Esophagus muscularis mucosa (tissue), 4 donors: ENCODE measurements at places on chromosomes 2 and 18. TPM values are rescaled to one million over a fixed set of nuclear protein-coding genes. Genes with fewer than 3 reads are reported as not detected.

GRCh38 chr2:88919087-88919738 is 227.7 kb downstream of the RPIA start:
- H3K36me3 ChIP-seq: no peaks in the 10 kb centered on the region
- peaks cover 20% of the 10 kb centered on the region for H3K27me3 ChIP-seq
- no peak for DNase-seq
- H3K27ac ChIP-seq: no peak overlapping the region
- no peaks in the 10 kb centered on the region for H3K4me1 ChIP-seq
- no peak overlapping the region for H3K4me3 ChIP-seq

DNA sequence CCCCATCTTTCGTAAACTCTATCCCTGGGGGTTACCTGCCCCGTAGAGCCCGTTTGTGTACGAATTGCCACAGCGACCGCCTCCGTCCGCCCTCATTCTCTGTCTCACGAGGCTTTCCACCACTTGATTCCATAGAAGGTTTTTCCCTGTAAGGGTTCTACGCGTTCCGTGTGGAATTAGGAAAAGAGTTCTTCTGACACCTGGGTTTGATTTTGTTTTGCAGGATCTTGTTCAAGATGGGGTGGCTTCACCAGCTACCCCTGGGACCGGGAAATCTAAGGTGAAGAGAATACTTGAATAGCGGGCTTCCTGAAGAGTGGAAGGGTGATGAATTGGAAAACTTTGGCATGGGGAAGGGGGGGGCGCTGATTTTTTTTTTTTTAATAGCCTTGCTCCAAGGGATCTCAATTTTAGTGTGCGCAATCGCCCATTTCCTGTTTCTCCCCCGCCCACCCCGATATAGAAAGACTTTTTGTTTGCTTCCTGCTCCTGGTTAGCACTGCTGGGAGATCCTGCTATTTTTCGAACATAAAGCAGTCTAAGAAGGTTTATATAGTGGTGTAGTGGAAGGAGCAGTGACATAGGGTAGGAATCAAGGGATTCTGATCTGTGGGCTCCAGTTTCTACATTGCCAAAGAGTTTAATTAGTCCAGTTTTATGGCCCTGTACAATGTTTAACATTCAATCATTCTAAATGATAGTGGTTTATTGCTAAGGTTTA is 564 bp downstream of the GCC2 start:
- peaks cover 16% of the 10 kb centered on the region for H3K4me1 ChIP-seq
- peak overlapping the region; percentile 85 for H3K4me3 ChIP-seq

- H3K4me3 ChIP-seq: peak overlapping the region; percentile 67
- H3K27ac ChIP-seq: peak overlapping the region; percentile 79
- DNase-seq: no peak
- H3K36me3 ChIP-seq: no peaks in the 10 kb centered on the region
- H3K4me1 ChIP-seq: peaks cover 12% of the 10 kb centered on the region
These were observed 710 bp downstream of the SEC11C start for GRCh38 chr18:59140302-59140885.

- H3K27ac ChIP-seq: no peak overlapping the region
- no peaks in the 10 kb centered on the region for H3K36me3 ChIP-seq
- no peaks in the 10 kb centered on the region for H3K27me3 ChIP-seq
- DNase-seq: no peak
These were observed 27.1 kb downstream of the PCARE start for GRCh38 chr2:29047083-29047845.

Gene SLC5A7
- 3.0 TPM for total RNA-seq

DNA sequence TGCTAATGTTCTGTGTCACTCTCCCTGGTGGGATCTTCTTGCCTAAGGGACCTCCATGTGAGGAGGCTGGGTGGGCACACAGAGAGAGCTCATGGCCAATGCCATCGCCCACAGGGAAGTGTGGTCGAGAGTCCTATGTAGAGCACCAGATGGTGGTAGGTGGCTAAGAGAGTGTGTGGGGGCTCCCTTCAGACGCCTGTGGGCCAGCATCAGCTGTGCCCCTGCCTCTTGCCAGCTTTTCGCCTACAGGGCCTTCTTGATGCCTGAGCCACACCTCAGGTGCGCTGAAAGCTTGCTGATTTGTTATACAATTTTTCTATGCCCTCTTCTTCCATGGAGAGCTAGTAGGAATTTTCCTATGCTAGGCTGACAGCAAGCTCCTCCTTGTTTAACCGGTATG is 38.3 kb downstream of the LRRTM1 start:
- H3K36me3 ChIP-seq: no peaks in the 10 kb centered on the region
- H3K4me1 ChIP-seq: no peaks in the 10 kb centered on the region
- H3K27me3 ChIP-seq: no peaks in the 10 kb centered on the region

GRCh38 chr2:159153463-159153862 is 133.0 kb downstream of the WDSUB1 start:
- no peaks in the 10 kb centered on the region for H3K27me3 ChIP-seq
- H3K4me1 ChIP-seq: peaks cover 77% of the 10 kb centered on the region
- no peak for DNase-seq
- H3K36me3 ChIP-seq: peaks cover 4% of the 10 kb centered on the region

Gene APCDD1
- 51.8 TPM for total RNA-seq

DNA sequence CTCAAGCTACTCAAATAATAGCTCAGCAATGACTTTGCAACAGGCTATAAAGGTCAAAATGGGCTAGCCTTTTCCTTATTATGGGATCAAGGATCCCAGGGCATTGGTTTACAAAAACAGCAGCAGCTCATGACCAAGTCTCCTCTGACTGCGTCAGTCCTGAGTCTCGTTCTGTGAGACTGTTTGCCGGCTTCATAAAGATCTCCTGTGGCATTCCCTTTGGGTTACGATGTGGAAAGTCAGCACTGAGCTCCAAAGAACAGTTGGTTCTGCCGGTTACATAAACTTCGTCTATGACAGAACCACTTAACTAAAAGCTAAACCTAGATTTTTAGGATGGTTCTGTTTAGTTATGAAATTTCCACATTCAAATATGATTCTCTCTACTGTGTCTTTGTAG is 674.9 kb downstream of the ZEB2 start:
- H3K4me3 ChIP-seq: no peak overlapping the region
- H3K4me1 ChIP-seq: no peaks in the 10 kb centered on the region
- no peak overlapping the region for H3K27ac ChIP-seq
- H3K36me3 ChIP-seq: no peaks in the 10 kb centered on the region
- no peak for DNase-seq

Gene FBXO36
- 2.8 TPM for total RNA-seq

DNA sequence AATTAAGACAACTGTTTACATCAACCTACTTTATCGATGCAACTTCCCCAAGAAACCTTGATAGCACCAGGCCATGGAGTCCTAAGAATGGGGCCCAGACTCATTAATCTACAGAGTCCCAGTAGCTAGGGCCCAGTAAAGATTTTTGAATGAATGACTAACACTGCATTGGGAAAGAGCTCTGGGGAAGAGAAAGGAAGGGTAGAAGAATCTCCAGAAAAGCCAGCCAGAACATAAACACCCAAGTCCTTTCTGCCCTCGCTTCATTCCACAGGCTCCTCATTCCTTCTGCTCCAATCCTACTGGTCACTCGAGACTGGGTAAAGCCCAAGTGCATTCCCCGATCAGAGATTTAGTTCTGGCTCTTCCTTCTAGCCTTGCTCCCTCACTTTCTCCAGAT is 44.3 kb downstream of the CYRIA start:
- peaks cover 28% of the 10 kb centered on the region for H3K4me1 ChIP-seq
- H3K27ac ChIP-seq: no peak overlapping the region
- H3K4me3 ChIP-seq: no peak overlapping the region
- no peak for DNase-seq

- H3K4me3 ChIP-seq: no peak overlapping the region
- no peaks in the 10 kb centered on the region for H3K27me3 ChIP-seq
- DNase-seq: no peak
These were observed 395.3 kb downstream of the TSN start for GRCh38 chr2:122150524-122151280.

DNA sequence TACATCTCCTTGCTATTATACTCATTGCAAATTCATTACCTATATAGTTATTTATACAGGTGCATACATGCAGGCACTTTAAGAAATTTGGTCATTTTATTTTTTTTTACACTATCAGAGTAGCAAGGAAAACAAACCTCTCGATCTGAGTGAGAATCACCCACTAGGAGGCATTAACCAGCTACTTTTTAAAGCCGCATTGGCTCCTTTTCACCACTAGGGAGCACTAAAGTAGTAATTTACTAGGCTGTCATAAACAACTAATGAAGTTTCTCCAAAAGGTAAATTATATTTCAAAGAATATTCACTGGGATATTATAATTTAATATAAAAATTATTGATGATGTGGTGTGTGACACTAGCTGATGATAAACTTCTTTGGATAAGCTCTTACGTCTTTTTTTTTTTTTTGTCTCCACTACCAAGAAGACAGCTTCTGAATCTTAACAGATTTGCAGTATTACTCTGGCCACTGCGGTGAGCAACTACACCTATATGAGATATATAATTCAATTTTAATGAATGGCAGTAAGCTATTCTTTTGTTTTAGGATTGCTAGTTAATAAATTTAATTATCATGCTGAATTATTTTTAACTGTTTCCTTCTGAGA is 101.9 kb downstream of the NOL4 start:
- no peak for DNase-seq
- no peak overlapping the region for H3K4me3 ChIP-seq
- H3K36me3 ChIP-seq: no peaks in the 10 kb centered on the region

- H3K4me3 ChIP-seq: no peak overlapping the region
- DNase-seq: peak; percentile 60
- H3K4me1 ChIP-seq: no peaks in the 10 kb centered on the region
- no peaks in the 10 kb centered on the region for H3K27me3 ChIP-seq
- no peaks in the 10 kb centered on the region for H3K36me3 ChIP-seq
- H3K27ac ChIP-seq: no peak overlapping the region
These were observed 145.6 kb upstream of the GPC1 start for GRCh38 chr2:240289701-240290431.

DNA sequence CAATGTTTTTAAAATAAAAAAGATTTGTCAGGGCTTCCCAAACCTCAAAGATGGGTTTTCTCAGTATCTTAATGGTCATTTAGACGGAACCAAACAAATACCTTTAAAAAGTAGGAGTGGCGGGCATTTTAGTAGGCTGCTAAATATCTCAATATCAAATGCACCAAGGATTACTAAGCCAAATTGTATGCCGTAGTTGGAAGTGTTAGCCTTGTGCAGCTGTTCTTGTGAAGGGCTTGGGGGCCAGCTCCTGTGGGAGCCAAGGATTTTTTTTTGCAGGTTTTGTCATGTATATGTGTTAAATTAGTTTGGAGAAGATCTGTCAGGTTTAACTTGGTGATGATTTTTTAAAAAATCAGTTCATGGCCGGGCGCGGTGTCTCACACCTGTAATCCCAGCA is 52.1 kb downstream of the ACTR2 start:
- no peak overlapping the region for H3K27ac ChIP-seq
- H3K4me1 ChIP-seq: peaks cover 21% of the 10 kb centered on the region
- DNase-seq: no peak
- H3K4me3 ChIP-seq: no peak overlapping the region
- no peaks in the 10 kb centered on the region for H3K27me3 ChIP-seq
- no peaks in the 10 kb centered on the region for H3K36me3 ChIP-seq

GRCh38 chr2:234865586-234865985 is 86.2 kb upstream of the SH3BP4 start:
- H3K27me3 ChIP-seq: no peaks in the 10 kb centered on the region
- no peak for DNase-seq
- no peaks in the 10 kb centered on the region for H3K36me3 ChIP-seq
- peaks cover 20% of the 10 kb centered on the region for H3K4me1 ChIP-seq
- H3K4me3 ChIP-seq: no peak overlapping the region

DNA sequence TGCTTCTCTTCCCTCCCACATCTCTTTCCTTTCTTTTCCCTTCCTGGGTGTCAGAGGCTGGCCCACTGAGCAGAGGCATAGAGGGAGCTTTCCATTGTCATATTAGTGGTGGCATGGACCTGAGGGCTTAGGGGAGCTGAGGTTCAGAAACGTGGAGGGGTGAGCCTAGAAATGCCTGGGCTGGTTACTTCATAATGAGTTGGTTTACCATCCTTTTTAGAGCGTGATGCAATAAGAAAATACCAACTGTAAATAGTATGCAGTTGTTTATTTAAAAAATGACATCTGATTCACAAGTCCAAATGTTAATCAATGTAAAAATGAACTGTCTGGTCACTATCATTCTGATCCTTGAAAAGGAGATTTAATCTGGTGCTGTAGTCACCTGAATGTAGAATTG is 46.3 kb downstream of the MYO1B start:
- no peaks in the 10 kb centered on the region for H3K36me3 ChIP-seq
- H3K27ac ChIP-seq: no peak overlapping the region

GRCh38 chr2:153871231-153872221 is at the start of gene GALNT13:
Gene GALNT13, plus strand, starts transcription at chr2:153871922.
- no peak for DNase-seq
- no peak within 1 kb of the TSS for H3K27ac ChIP-seq
- peak within 1 kb of the TSS; percentile 35 for H3K4me3 ChIP-seq
- peaks cover 42% of the 10 kb centered on the region for H3K27me3 ChIP-seq
- no peaks in the 10 kb centered on the region for H3K4me1 ChIP-seq

DNA sequence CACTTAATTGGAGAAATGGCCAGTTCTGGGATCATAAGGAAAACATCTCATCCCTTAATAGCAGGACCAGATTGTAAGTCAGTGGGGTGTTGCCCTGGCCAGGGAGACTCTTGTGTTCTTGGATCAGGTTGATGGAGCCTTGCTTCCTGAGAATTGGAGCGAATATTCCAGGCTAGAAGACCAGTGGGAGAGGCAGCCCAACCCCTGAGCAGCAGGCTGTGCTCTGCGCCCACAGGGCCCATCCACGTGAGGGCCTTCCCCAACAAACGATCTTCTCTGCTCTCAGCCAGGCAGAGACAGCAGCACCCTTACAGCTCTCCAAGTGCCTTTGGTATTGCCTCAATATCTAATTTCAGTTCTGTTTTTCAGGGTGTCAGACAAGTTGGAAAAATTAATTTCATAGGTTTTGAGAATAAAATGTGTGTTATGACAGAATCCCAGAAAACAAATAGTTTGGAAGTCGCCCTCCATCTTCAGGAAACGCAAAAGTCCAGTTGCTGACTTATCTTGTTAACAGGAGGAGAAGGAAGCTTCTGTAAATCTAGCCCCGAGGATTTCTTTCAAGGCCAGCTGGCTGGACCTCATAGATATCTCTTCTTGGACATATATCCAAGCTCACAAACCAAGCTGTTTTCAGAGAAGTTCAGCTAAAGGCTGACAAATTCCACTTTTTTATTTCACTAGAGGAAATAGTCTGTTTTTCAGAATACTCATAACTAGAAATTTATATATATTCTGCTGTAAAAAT is 105.5 kb downstream of the COPS8 start:
- DNase-seq: peak; percentile 92
- no peak overlapping the region for H3K4me3 ChIP-seq
- H3K27me3 ChIP-seq: no peaks in the 10 kb centered on the region
- H3K4me1 ChIP-seq: peaks cover 11% of the 10 kb centered on the region
- no peaks in the 10 kb centered on the region for H3K36me3 ChIP-seq

Gene FIGN
- total RNA-seq: 5.8 TPM

Gene TOGARAM2
- 0.57 TPM for total RNA-seq

- H3K4me1 ChIP-seq: peaks cover 47% of the 10 kb centered on the region
- H3K4me3 ChIP-seq: no peak overlapping the region
- no peak for DNase-seq
- no peak overlapping the region for H3K27ac ChIP-seq
These were observed 262.7 kb downstream of the SETBP1 start for GRCh38 chr18:44943311-44943881.

Gene SERPINB10
- total RNA-seq: 2.3 TPM

GRCh38 chr18:60873708-60874107 is 459.5 kb upstream of the CDH20 start:
- no peak for DNase-seq
- no peak overlapping the region for H3K27ac ChIP-seq
- H3K4me3 ChIP-seq: no peak overlapping the region
- no peaks in the 10 kb centered on the region for H3K27me3 ChIP-seq
- no peaks in the 10 kb centered on the region for H3K36me3 ChIP-seq

Gene REG3A
- not detected for total RNA-seq
